Activated T-helper 17 cell treated with anti-CD3 and anti-CD28 coated beads, Interleukin-2, amount 50 U/mL, for 72 hours (primary cell): ENCODE measurements at places on chromosomes 16 and 17. TPM values are rescaled to one million over a fixed set of nuclear protein-coding genes. Genes with fewer than 3 reads are reported as not detected.

DNA sequence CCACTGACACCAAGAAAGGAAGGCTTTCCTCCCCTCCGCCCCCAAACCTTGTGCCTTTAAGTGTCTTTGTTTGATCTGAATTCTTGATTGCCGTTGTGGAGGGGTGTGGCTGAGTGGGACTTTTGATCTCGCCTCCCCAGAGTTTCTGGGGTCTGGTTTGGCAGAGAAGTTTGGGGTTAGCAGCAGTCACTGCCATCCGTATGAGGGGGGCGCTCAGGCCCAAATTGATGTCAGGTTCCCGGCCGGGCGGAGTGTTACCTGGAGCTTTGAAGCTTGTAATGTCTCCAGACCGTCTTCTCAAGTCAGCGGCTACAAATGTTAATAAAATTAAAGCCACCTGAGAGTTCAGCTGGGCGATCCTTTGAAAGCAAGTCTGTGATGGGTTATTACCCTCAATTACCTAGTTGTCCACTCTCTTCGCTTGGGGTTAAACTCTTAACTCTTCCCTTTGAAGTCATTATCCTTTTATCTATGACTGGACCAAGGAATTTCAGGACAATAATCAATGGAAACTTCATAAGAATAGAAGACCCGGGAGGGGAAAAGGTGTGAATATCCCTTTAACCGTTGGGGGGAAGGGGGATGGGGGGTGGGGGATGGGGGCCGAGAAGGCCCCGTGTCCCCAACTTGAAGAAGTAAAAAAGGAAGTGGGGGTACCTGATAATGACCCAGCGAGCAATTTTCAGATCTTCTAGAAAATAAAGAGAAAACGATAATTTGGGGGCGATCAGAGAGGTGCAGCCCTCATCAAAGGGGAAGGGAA is 31.8 kb upstream of the AXIN2 start:
- no peak for ATAC-seq

- ATAC-seq: no peak
Measured at GRCh38 chr17:2933606-2934005, 129.8 kb downstream of the OR1D5 start.

DNA sequence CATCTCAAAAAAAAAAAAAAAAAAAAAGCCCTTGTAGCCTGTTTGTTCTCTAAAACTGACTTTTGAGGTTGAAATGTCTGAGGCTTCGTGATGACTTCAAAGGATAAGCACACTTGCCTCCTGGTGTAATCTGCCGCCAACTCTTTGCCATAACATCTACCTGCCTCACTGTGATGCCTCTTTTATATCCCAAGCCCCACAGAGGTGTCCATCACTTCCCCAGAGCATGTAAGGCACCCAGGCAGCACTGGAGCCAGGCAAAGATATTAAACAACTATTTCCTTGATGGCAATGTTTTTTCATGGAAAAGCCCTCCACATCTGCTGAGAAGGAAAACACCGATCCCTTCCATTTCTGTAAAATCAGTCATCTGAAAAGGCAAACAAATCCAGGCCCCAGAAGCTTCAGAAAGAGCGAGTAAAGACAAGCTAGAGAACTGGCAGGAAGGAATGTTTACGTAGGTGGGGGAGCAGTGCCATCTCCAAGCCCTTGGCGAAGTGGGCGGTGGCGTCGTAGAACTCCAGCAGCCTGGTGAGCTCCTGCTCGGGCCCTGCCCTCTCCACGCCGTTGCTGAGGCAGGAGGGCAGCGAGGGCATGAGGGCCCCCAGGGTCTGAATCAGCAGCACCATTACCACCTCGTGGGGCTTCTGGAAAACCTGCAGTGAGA is 28.6 kb downstream of the COG7 start:
- no peak for ATAC-seq

- peak; percentile 40 for ATAC-seq
Measured at GRCh38 chr16:89046491-89046890, 47.2 kb upstream of the ACSF3 start.

DNA sequence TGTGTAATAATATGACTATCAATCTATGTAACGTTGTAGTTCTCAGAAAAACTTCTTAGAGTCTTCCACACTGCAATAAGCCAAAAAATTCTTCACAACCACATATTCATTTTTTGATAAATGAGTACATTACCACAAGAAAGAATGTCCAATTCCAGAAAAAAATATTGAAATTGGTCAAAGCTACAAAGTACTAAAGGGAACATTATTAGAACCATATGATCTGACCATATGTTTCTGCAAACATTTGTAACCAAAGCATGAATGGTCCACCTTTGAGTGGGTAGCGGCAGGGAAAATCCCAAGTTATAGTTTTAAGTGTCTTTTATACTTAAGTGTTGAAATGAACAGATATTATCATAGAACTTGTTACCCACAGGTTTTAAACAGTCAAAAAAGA is 71.7 kb upstream of the NACA2 start:
- no peak for ATAC-seq

DNA sequence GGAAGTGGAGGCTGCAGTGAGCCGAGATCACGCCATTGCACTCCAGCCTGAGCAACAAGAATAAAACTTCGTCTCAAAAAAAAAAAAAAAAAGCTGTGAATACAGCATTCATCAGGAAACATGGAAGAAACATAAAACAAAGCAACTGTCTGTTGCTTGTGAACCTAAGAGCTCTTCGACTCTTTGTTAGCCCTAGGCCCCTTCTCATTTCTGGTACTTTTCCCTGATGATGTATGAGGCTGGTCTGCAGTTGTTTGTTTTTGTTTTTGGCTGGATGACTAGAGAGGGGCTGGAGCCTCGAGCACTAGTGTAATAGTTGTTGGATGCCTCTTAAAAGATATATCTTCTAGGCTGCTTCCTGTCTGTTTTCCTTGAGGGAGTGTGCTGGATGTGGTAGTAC is 113.5 kb downstream of the MAP2K6 start:
- no peak for ATAC-seq

DNA sequence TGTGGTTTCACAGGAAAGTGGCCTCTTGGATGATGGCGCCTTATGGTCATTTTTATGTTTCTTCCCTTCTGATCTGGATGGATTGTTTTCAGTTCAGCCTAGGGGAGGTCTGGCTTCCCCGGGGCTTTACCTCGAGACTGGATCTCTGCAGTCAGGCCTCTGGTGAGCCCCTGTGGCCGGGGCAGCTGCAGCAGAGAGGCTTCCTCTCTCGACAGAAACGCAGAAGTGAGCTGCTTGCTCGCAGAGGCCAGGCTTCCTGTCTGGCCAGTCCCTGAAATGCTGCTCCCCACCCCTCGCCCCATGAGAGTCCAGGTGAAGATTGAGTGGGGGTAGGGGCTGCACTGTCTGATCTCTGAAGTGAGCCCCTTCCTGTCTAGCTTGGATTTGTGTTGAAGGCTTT is 44.0 kb downstream of the PLCG2 start:
- ATAC-seq: no peak

GRCh38 chr16:55706739-55707384 is 51.1 kb downstream of the SLC6A2 start:
- no peak for ATAC-seq

DNA sequence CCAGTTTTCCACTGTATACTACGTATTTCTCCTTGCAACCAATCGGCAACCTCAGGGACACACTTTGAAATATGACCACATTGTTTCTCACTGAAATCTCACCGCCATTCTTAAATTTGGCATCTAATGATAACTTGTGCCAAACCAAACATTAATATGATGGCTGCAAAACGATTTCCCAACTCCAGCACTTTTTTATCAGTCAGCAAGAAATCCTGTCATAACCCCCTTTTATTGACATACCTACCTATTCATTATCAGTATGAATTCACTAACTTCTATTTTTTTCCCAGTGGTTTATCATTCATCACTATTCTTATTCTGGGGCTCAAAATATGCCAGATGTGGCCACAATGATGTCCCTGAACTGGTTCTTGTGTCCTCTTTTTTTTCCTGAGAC is 15.8 kb downstream of the MBTD1 start:
- no peak for ATAC-seq

DNA sequence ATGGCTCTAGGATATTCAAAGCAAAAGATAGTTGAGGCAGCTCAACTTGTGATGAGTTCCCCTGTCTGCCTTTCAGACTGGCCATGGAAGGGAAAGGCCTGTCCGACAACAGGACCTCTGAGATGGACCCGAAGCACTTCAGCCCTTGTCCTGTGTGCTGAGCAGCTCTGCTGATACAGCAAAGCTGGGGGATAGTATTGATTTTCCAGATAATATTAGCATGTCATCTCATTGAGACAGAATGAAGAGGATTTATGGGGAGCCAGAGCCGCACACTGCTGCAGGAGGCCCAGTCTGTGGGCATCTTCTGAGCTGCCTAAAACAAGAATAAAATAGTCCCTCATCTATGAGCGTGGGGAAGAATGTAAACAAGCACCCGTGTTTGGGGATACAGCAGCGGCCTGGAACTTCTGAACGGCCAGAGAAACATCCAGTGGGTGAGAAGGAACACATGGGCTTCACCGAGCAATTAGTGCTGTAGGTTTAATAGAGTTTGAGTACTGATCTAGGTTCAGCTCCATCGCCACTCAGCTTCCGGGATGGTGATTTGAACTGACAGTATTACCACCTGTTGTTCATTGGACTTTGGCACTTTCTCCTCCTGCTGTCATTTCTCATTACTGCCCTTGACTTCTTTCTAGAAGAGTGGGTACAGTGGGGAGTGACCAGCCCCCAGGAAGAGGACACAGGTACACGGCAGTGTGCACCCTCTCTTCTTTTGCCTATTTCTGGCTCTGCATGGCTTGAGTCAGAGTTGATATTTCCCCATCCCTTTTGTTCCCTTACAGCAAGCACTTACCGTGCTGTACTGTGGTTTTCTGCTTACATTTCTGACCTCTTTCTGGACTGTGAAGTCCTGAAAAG is 96.5 kb upstream of the TBX2 start:
- ATAC-seq: no peak

The MT1E gene
- total RNA-seq: 0.53 TPM

DNA sequence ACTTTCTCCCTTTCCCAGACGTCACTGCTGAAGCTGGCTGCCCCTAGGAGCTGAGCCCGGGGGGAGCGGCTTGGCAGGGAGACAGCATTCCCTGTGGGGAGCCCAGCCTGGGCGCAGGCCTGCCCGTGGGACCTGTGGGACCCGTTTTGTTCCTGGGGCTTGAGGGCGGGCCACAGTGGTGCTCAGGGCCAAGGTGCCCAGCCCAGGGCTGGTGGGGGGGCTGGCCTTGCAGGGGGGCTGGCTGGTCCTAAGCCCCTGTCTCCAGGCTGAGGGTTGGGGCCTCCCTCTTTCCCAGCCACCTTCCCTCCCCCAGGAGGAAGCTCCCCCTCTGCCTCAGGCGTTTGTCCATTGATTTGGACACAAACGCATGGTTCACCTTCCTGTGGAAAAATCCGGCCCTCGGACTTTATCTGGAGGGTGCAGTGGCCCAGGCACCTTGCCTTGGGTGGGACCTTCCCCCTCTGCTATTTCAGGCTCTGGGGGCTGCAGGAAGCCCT is 4.4 kb downstream of the NHERF2 start:
- no peak for ATAC-seq

The XYLT1 gene
- total RNA-seq: 21.4 TPM

The CA7 gene
- not detected for total RNA-seq

- peak; percentile 96 for ATAC-seq
Measured at GRCh38 chr16:85017151-85017550, 5.8 kb upstream of the ZDHHC7 start.

- no peak for ATAC-seq
Measured at GRCh38 chr17:82218349-82219075, 5.9 kb upstream of the CCDC57 start.

- no peak for ATAC-seq
Measured at GRCh38 chr17:7651097-7651664, 455 bp downstream of the ATP1B2 start.

GRCh38 chr16:27620541-27620940 is 70.6 kb downstream of the KATNIP start:
- no peak for ATAC-seq

The RAB37 gene
- 3.4 TPM for total RNA-seq

DNA sequence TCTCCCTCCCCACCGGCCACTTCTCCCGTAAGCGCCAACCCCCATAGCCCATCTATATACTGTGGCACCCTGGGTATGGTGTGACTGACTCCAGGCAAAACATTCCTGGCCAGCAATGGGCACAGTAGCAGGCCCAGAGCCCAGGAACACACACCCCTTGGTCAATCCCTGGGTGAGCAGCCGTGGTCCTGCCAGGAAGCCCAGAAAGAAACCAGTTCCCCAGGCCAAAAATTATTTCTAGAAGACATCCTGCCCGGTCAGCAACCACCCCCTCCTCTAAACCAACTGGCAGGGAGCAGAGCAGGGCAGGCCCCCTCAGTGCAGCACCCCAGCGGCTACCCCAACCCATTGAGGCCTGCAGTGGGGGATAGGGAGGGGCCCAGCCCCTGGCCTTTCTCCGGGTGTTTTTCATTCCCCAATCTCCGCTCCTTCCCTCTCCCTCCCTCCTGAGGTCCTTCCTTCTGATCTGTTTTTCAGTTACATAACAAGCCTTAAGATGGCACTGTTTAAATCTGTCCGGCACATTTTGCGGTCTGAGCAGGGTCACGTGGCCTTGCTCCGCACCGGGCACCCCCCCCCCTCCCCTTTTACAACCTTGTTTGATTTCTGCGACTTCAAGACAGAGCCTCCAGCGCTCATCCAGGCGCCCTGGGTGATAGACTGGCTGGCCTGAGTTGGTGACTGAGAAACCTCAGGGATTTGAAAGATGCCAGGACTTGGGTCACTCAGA is 2.0 kb downstream of the NPTX1 start:
- no peak for ATAC-seq
